ENCODE measurements at places on chromosomes 2 and 18. TPM values are rescaled to one million over a fixed set of nuclear protein-coding genes. Genes with fewer than 3 reads are reported as not detected.

DNA sequence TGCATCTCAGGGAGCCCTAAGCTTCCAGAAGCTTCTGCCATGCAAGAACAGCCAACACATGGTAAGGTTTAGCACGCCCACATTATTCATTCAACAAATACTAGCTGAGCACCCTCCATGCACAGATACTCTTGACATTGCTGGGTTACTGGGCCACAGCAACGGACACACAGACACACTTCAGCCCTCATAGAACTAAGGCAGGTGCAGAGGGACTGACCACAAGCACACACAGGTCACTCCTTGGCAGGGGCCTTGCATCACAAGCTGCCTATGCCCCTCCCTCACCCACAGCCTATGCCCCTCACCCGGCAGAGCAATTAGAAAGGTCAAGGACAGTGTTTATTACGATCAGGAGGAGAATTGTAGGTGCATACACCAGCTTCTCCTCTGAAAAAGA, 15.8 kb downstream of the SLC14A2 start:
- H3K4me3 ChIP-seq, result no peak overlapping the region
- peaks cover 4% of the 10 kb centered on the region for H3K4me1 ChIP-seq
- H3K27me3 ChIP-seq, result peaks cover 2% of the 10 kb centered on the region
- no peaks in the 10 kb centered on the region for H3K36me3 ChIP-seq
- no peak overlapping the region for H3K27ac ChIP-seq

SESTD1 gene
- total RNA-seq, result 21.8 TPM

GRCh38 chr2:71773218-71773617, 319.9 kb downstream of the DYSF start:
- no peaks in the 10 kb centered on the region for H3K4me1 ChIP-seq
- no peak overlapping the region for H3K4me3 ChIP-seq
- no peak overlapping the region for H3K27ac ChIP-seq

- H3K27ac ChIP-seq, result peak overlapping the region; percentile 39
- DNase-seq, result no peak
- no peaks in the 10 kb centered on the region for H3K27me3 ChIP-seq
- peaks cover 4% of the 10 kb centered on the region for H3K36me3 ChIP-seq
Measured at GRCh38 chr2:62234755-62235655, 39.1 kb downstream of the B3GNT2 start.

REL gene
- 18.4 TPM for total RNA-seq

GRCh38 chr18:25425024-25425423, 73.1 kb upstream of the ZNF521 start:
- no peak for DNase-seq
- no peak overlapping the region for H3K27ac ChIP-seq
- H3K36me3 ChIP-seq, result no peaks in the 10 kb centered on the region
- H3K27me3 ChIP-seq, result peaks cover 2% of the 10 kb centered on the region
- H3K4me3 ChIP-seq, result no peak overlapping the region
- H3K4me1 ChIP-seq, result no peaks in the 10 kb centered on the region

- H3K36me3 ChIP-seq, result no peaks in the 10 kb centered on the region
- H3K4me1 ChIP-seq, result no peaks in the 10 kb centered on the region
- H3K27me3 ChIP-seq, result no peaks in the 10 kb centered on the region
- no peak for DNase-seq
- H3K27ac ChIP-seq, result no peak overlapping the region
- no peak overlapping the region for H3K4me3 ChIP-seq
Measured at GRCh38 chr2:223285370-223286265, 233.6 kb downstream of the KCNE4 start.

DNA sequence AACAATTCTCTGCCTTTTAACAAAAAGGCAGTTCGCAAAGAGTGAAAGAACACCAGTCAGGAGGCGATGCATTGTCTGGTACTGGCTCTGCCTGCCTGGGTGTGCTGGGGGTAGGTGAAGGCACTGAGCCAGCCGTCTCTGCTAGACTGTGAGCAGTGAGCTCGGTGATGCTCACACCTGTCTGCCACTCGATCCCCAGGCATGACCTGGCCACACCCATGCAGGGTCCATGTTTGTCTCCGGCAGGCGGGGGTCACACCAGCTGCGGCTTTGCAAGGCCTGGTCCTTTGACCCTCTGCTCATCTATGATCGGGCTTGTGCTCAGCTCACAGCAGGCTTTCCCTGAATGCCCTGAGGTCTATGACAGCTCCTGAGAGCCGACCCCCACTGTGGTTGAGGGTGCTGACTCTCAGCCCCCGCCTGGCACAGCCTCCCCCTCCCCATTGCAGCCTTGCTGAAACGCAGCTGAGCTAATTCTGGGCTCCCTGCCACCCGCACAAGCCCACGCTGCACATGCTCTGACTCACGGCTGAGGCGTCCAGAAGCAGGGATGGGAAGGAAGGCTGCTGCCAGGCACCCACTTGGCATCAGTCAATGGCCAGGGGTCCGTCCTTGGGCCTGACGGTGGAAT, 23.7 kb downstream of the CRACDL start:
- DNase-seq, result no peak
- H3K4me1 ChIP-seq, result peaks cover 32% of the 10 kb centered on the region
- peaks cover 33% of the 10 kb centered on the region for H3K27me3 ChIP-seq

DNA sequence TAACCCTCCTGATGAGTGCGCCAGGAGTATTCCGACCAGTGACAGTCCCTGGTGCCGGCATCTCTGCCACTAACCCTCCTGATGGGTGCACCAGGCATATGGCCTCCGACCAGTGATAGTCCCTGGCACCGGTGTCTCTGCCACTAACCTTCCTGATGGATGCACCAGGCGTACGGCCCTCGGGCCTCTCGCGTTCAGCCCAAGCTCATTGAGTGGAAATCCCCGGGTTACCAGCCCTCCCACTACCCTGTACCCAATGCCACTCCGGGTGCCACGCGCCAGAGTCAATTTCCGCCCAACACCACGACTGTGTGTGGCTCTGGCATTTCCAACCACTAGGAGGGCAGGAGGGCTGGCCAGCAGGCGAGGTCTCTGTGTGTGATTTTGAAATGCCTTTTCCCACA, 11.7 kb upstream of the GPC1 start:
- peaks cover 9% of the 10 kb centered on the region for H3K4me1 ChIP-seq
- H3K27me3 ChIP-seq, result no peaks in the 10 kb centered on the region
- H3K4me3 ChIP-seq, result no peak overlapping the region
- DNase-seq, result no peak

GRCh38 chr2:33272001-33272400, 204.4 kb upstream of the RASGRP3 start:
- peak; percentile 10 for DNase-seq
- H3K27ac ChIP-seq, result no peak overlapping the region
- no peaks in the 10 kb centered on the region for H3K36me3 ChIP-seq
- H3K4me3 ChIP-seq, result no peak overlapping the region
- H3K4me1 ChIP-seq, result peaks cover 6% of the 10 kb centered on the region

DNA sequence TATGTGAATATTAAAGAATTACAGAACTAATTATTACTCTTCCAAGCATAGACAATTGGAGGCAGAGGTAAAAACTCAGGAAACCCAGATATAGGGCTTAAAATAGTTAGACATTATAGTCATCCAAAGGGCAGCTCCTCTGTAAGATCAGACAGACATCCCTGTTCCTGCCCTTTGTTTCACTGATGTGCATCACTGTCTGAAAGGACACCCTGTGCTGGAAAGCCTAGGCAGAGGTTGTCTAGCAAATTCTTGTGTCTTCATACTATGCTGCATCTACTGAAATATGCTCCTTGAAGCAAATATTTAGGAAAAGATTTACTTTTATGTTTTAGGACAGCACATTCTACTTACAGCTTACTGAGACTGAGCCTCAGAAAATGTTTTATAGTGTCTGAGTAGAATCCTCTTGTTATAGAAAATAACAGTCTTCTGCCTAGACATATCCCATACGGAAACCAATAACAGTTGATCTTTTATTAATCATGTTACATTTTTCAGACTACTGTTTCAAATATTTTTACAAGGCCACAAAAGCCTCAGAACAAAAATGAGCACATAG, 977.3 kb upstream of the CDH2 start:
- H3K4me1 ChIP-seq, result no peaks in the 10 kb centered on the region
- no peaks in the 10 kb centered on the region for H3K36me3 ChIP-seq
- H3K27me3 ChIP-seq, result no peaks in the 10 kb centered on the region
- no peak overlapping the region for H3K4me3 ChIP-seq
- DNase-seq, result no peak

DNA sequence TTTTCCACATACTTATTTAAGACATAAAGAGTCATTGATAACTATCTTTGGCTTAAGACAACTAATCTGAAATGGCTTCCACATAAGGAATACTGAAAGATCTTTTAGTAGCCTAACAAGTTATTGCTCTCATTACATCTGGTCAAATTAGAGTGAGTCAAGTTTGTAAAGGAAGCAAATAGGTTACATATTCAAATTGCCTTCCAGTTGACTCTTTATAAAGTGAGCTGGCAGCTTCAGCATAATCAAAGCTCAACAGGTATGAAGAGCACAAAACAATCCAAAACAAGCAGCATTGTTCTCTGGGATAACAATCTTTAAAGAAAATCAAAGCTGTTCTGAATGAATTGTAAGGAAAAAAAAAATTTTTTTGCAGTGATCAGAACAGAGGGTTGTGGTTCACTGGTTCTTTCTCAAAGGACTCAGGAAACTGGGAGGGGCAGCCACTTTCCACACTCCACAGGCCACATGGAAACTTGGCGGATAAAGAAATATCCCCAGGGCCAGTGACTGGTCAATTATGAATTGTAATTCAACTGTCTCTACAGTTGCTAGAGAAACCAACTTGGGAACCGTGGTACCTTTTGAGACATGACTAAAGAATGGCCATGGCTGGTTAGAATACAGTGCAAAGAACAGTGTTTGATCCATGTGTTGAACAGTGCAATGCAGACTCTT, 369.3 kb upstream of the KCNH7 start:
- no peaks in the 10 kb centered on the region for H3K4me1 ChIP-seq
- H3K27me3 ChIP-seq, result no peaks in the 10 kb centered on the region
- DNase-seq, result no peak
- H3K36me3 ChIP-seq, result no peaks in the 10 kb centered on the region

DNA sequence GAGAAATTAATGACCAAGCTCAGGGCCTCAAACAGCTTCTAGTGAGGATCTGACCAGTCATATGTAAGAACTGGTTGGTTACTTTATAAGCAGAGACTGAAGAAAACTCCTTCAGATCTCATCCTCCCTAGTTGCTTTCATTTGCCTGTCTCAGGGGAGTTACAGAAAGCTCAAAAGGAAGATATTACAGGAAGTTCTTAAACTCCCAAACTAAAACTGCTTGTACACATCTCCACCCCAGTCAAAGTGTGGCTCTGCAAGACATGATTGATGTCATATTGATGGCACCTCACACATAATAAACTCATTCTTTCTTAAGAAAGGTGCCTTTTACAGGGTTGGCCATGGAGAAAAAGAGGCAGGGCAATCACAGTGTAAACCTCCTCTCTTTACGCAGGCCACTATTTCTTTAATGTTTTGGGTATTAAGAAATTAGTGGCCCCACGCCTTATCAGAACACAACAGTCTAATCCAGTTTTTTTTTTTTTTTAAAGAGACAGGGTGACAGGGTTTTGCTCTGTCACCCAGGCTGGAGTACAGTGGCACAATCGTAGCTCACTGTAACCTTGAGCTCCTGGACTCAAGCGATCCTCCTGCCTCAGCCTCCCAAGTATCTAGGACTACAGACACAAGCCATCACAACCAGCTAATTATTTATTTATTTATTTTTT, 62.6 kb upstream of the STK17B start:
- peak; percentile 42 for DNase-seq
- no peak overlapping the region for H3K4me3 ChIP-seq
- H3K36me3 ChIP-seq, result peaks cover 15% of the 10 kb centered on the region

CTAGE1 gene
- total RNA-seq, result not detected

PSMA8 gene
- 0.89 TPM for total RNA-seq

DNA sequence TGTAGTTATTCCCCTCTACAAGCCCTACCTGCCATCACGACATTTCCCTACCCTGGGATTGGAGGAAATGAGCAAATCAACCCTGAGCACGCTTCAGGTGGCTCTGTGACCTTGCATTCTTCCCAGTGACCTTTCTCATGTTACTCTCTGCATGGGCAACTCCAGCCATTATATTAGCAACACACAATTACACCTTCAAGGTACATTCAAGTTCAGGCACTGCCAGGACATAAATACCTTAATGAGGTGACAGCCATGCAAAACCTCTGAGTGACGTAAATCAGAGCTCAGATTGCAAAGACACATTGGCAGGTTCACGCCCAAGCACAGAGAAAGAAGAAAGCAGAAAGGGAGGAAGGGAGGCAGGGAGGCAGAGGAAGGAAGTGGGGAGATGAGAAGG, 68.7 kb upstream of the ALK start:
- H3K27me3 ChIP-seq, result peaks cover 4% of the 10 kb centered on the region
- no peak for DNase-seq
- H3K27ac ChIP-seq, result no peak overlapping the region
- no peaks in the 10 kb centered on the region for H3K4me1 ChIP-seq
- no peak overlapping the region for H3K4me3 ChIP-seq
- no peaks in the 10 kb centered on the region for H3K36me3 ChIP-seq

DNA sequence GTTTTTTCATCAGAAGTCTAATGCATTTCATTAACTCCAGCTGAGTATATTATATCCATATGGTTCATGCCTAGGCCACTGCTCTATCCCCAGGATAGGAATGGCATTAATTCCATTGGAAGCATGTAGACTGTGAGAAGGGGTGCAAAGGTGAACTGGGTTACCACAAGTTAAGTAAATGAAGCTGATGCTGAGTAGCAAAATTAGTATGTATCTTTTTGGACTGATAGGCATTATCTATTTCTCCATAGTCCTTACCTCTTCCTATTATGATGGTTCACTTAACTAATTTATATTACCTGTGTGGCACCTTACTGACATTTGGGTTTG, 24.9 kb downstream of the UBE2E3 start:
- H3K27me3 ChIP-seq, result no peaks in the 10 kb centered on the region
- H3K4me1 ChIP-seq, result no peaks in the 10 kb centered on the region
- no peak for DNase-seq
- H3K27ac ChIP-seq, result no peak overlapping the region
- H3K36me3 ChIP-seq, result no peaks in the 10 kb centered on the region
- H3K4me3 ChIP-seq, result no peak overlapping the region

GRCh38 chr2:232325324-232326273, 53.0 kb upstream of the ALPP start:
- no peak overlapping the region for H3K4me3 ChIP-seq
- H3K27me3 ChIP-seq, result no peaks in the 10 kb centered on the region
- H3K4me1 ChIP-seq, result peaks cover 33% of the 10 kb centered on the region
- no peak overlapping the region for H3K27ac ChIP-seq
- H3K36me3 ChIP-seq, result no peaks in the 10 kb centered on the region

- peaks cover 2% of the 10 kb centered on the region for H3K36me3 ChIP-seq
- DNase-seq, result peak; percentile 52
- H3K4me1 ChIP-seq, result peaks cover 27% of the 10 kb centered on the region
- no peak overlapping the region for H3K4me3 ChIP-seq
Measured at GRCh38 chr2:39492095-39492590, 55.1 kb upstream of the MAP4K3 start.

FAM237A gene
- total RNA-seq, result not detected

DNA sequence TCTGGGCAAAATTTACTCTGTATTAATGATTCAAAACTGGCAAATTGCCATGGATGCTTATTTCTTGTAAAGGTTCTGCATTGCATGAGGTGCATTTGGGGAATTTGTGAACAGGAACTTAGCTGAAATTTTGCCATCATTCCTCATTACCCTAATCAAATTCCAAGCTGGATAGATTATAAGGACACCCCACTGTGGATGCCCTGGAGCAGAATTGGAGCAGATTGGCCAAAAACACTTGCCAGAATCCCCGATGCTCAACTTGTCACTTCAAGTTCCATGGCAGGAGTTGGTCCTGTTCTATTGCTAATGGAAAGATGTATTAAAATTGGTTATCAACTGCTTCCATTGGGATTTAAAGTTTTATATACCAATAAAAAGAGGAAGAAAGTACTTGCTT, 237.9 kb downstream of the CCDC102B start:
- no peaks in the 10 kb centered on the region for H3K4me1 ChIP-seq
- no peak overlapping the region for H3K27ac ChIP-seq
- DNase-seq, result no peak
- no peaks in the 10 kb centered on the region for H3K27me3 ChIP-seq

OTOS gene
- total RNA-seq, result not detected

GRCh38 chr2:154264024-154264423, 392.3 kb downstream of the GALNT13 start:
- H3K27me3 ChIP-seq, result no peaks in the 10 kb centered on the region
- no peak for DNase-seq
- H3K36me3 ChIP-seq, result no peaks in the 10 kb centered on the region
- no peak overlapping the region for H3K4me3 ChIP-seq

Data from activated CD4-positive, alpha-beta T cell treated with anti-CD3 and anti-CD28 coated beads, Interleukin-2, amount 10 ng/mL, durations not matched to agents 7 days and 5 days (primary cell).